ENCODE measurements at places on chromosomes 11 and 22. TPM values are rescaled to one million over a fixed set of nuclear protein-coding genes. Genes with fewer than 3 reads are reported as not detected.

- DNase-seq = no peak
These were observed 72.7 kb downstream of the WNT7B start for GRCh38 chr22:45904236-45904635.

Gene GPHA2
- total RNA-seq = not detected

Gene DNAJB7
- not detected for total RNA-seq

Gene SLC17A6
- total RNA-seq = not detected

Data from H7 (cell line).